Neural cell (in vitro differentiated cells): ENCODE measurements at places on chromosomes 11 and 22. TPM values are rescaled to one million over a fixed set of nuclear protein-coding genes. Genes with fewer than 3 reads are reported as not detected.

Gene TUBA8
- polyA plus RNA-seq = 0.46 and 1.8 TPM in 2 replicates

Gene GPR83
- polyA plus RNA-seq = 0.37 and 0.74 TPM in 2 replicates

Gene NXPE4
- not detected in 2 replicates for polyA plus RNA-seq

Gene BLID
- not detected in 2 replicates for polyA plus RNA-seq

Gene PAMR1
- 0.48 and 0.56 TPM in 2 replicates for polyA plus RNA-seq
